ENCODE measurements at places on chromosomes 6 and 20. TPM values are rescaled to one million over a fixed set of nuclear protein-coding genes. Genes with fewer than 3 reads are reported as not detected.

RIPPLY2 gene
- total RNA-seq, result 0.29 TPM

ANKEF1 gene
- total RNA-seq, result 5.0 TPM

HLA-DOB gene
- 0.29 TPM for total RNA-seq

PKIB gene
- 11.1 TPM for total RNA-seq

HSPA1B gene
- 140 TPM for total RNA-seq

LY6G5C gene
- total RNA-seq, result 0.73 TPM

SLC12A5 gene
- total RNA-seq, result 0.17 TPM

NXT1 gene
- total RNA-seq, result 17.2 TPM

NR2E1 gene
- total RNA-seq, result not detected

STMND1 gene
- not detected for total RNA-seq

OTOR gene
- not detected for total RNA-seq

MKKS gene
- 6.6 TPM for total RNA-seq

HLA-DOA gene
- total RNA-seq, result under 0.01 TPM

PCSK2 gene
- not detected for total RNA-seq

PROKR2 gene
- not detected for total RNA-seq

GPX5 gene
- not detected for total RNA-seq

DDX43 gene
- 0.33 TPM for total RNA-seq

TSPO2 gene
- total RNA-seq, result not detected

PAK5 gene
- total RNA-seq, result under 0.01 TPM

THBS2 gene
- total RNA-seq, result 141 TPM

OR12D3 gene
- total RNA-seq, result not detected

SPDEF gene
- total RNA-seq, result not detected

TFAP2A gene
- under 0.01 TPM for total RNA-seq

ULBP1 gene
- total RNA-seq, result 0.44 TPM

ESR1 gene
- total RNA-seq, result 1.0 TPM

PAX1 gene
- not detected for total RNA-seq

SLCO4A1 gene
- 1.3 TPM for total RNA-seq

DUSP15 gene
- total RNA-seq, result not detected

SLC22A16 gene
- total RNA-seq, result 0.15 TPM

IYD gene
- total RNA-seq, result not detected

SDC4 gene
- total RNA-seq, result 113 TPM

LTB gene
- not detected for total RNA-seq

EDN3 gene
- not detected for total RNA-seq

CDH4 gene
- total RNA-seq, result 2.0 TPM

NKAIN2 gene
- total RNA-seq, result not detected

FAM83C gene
- not detected for total RNA-seq

SNPH gene
- 12.8 TPM for total RNA-seq

BTBD3 gene
- total RNA-seq, result 47.6 TPM

C6orf136 gene
- total RNA-seq, result 3.2 TPM

MAS1 gene
- not detected for total RNA-seq

CRISP2 gene
- not detected for total RNA-seq

LTA gene
- total RNA-seq, result not detected

DPPA5 gene
- total RNA-seq, result not detected

KHDC1L gene
- total RNA-seq, result not detected

SGK2 gene
- total RNA-seq, result not detected

FERMT1 gene
- 9.1 TPM for total RNA-seq

VARS2 gene
- 17.0 TPM for total RNA-seq

TTK gene
- total RNA-seq, result 38.5 TPM

XKR7 gene
- under 0.01 TPM for total RNA-seq

MCHR2 gene
- total RNA-seq, result not detected

MUC21 gene
- total RNA-seq, result not detected

GNAS-AS1 gene
- total RNA-seq, result 1.3 TPM

FGD2 gene
- total RNA-seq, result not detected

RFX6 gene
- not detected for total RNA-seq

GNMT gene
- 0.17 TPM for total RNA-seq
